ENCODE measurements at places on chromosomes 4 and X. TPM values are rescaled to one million over a fixed set of nuclear protein-coding genes. Genes with fewer than 3 reads are reported as not detected.

USP26 gene
- total RNA-seq = not detected

RNF128 gene
- 23.3 TPM for total RNA-seq

BCORL1 gene
- 11.6 TPM for total RNA-seq

GRCh38 chr4:141131723-141132071 lies 1.6 kb downstream of the RNF150 start:
- no peak for DNase-seq

DNA sequence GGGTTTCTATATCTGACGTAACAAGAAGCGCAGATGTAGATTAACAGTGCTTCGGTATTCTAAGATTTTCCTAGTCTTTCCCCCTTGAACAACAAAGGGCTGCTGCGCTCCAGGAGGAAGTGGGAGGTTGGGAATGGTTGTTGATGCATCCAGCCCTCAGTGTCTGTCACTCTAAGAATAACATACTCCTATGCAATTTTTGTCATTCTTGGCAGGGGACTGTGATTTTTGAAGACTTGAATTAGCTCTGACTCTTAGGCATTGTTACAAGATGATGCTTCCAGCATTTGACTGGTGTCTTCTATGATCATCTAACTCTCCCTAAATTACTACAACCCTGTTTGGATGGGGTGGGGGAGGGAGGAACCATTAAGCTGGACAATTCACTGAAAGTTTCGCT lies 394.2 kb downstream of the ARHGAP24 start:
- no peak for DNase-seq

DNA sequence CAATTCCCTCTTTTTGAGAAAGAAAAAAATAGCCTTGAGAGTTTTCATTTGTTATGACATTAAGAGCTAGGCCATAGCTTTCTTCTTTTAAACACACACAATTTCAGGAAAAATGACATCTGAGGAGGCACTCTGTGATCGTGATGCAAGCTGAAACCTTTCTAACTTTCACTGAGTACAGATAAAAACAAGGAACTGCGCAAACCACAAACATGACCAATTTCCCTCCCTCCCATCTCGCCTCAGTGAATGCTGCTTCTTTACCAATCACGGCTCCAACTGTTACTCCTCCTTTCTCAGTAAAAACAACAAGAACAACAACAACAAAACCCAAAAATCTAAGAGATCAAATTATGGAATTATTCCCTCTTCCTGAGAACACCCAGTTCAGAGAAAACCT lies 626.8 kb downstream of the TLL1 start:
- DNase-seq = no peak
